Germinal center (tissue), 1 donor: ENCODE measurements at places on chromosomes 2 and 18.

- no peak for DNase-seq
These were observed 35.9 kb downstream of the EPC2 start for GRCh38 chr2:148680462-148680861.

GRCh38 chr2:130824492-130825061 lies 12.1 kb upstream of the ARHGEF4 start:
- peak; percentile 44 for DNase-seq

DNA sequence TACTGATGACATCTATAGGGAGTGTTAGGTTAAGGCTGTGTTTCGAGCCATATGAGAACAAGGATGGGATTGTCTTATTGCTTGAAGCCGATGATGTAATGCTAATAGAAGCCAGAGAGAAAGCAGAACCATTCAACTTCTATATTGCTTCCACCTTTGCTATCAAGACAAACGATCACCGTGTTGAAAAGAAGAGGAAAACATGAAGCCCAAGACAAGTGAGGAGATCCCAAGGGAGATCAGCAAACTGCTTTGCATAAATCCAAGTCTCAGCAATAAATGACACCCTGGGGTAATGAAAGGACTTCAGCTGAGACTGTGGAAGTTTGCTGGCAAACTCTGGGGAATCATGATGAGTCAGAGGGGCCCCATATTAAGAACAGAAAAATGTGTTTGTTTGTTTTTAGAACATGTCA lies 206.2 kb downstream of the NCKAP5 start:
- no peak for DNase-seq

DNA sequence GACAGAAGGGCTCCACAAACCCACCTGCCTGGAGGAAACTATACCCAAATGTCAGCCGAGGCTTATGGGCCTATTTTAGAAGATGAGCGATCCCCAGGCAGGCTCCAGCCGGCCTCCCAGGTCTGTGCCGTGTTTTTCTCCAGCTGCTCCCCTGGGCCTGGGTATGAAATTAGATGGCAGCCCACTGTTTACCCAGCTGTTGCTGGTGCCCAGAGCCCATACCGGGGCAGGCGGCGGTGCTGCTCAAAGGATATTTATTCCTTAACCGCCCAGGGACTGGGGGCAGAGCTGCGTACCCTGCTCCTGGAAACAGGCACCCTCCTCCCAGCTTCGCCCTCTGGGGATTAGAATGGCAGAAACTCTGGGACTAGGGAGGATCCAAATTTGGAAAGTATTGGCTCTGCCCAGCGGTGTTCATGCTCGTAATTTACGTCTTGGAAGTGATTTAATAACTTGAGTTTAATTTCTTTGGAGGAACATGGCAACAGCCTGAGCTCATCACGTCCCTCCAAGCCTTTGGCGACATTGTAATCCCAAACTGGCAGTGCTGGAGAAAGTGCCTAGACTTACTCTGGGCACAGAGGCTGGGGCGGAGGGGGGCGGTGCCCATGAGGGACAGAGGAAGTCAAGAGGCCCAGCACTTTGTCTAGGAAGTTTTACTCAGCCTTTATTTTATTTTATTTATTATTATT lies 199.2 kb downstream of the KLHL29 start:
- DNase-seq: no peak

- DNase-seq: no peak
These were observed 14.4 kb upstream of the BZW1 start for GRCh38 chr2:200797242-200797770.

DNA sequence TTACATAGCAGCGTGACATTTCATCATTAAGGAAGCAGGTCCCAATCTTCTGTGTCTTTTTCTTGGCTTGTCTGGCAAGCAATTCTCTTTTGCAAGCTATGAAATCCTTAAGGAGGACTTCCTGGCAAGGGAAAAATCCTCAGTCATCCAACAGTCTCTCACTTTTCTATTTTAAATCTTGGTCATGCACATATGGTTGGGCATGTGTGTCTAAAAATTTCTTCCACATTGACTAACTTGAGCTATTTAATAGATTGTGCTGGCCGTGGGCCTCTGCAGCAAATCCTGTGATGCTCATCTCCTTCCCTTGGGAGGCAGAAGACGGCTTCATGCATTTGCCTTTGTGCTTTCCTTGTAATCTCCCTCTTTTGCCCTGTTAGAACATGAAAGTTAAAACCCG lies 634.3 kb upstream of the FANCL start:
- DNase-seq: no peak

- DNase-seq: no peak
These were observed 10.5 kb downstream of the AGXT start for GRCh38 chr2:240879105-240879504.

- no peak for DNase-seq
These were observed 83.6 kb upstream of the BCL2L11 start for GRCh38 chr2:111037128-111037527.

DNA sequence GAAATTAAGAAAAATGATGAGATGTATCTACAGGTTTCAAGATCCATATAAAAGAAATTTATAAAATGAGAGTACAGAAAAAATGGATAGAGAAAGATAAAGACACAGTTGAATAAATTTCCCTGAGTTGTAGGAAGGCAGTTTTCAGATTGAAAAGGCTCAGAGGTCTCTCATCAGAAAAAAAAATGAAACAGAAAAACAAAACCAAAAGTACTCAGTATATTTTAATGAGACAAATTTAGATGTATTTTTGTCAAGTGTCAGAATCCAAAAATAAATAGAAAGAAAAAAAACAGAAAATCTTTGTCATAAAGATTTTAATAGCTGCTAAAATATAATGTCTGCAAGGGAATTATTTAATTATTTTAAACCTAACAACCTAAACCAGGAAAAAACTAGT lies 520.5 kb downstream of the KCNJ3 start:
- no peak for DNase-seq

GRCh38 chr2:175807031-175807873 lies 194.8 kb downstream of the LNPK start:
- no peak for DNase-seq

GRCh38 chr2:7719876-7720275 lies 802.7 kb downstream of the RNF144A start:
- DNase-seq: no peak

DNA sequence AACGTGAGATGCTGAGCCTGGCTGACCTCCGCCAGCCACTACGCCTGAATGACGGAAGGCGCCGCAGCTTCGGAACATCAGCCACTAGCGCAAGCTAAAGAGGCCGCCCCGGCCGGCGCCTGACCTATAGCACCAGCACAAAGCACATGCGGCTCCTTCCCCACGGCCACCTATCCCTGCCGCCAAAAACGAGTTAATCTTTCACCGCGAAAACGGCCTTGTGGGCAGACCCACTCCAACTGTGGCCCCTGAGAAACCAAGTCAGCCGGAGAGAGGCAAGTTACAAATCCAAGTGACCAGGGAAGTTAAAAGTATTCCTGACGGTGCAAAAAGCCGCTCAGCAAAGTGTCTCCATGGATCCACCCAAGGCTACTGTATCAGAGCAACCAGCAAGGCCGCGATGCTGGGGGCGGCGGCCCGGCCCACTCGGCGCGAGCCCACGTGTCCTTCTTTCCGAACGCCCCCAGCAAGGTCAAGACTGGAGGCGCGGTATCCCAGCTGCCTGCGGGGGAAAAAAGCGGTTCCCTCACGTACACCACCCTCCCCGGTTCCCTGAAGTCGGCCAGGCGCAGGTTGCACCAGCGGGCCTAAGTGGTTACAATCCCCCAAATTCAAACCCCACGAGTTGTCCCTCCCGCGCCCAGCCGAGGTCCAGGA lies 575 bp downstream of the HSPD1 start:
- peak; percentile 62 for DNase-seq

GRCh38 chr2:88615822-88616221 lies 11.4 kb downstream of the EIF2AK3 start:
- DNase-seq: peak; percentile 13

DNA sequence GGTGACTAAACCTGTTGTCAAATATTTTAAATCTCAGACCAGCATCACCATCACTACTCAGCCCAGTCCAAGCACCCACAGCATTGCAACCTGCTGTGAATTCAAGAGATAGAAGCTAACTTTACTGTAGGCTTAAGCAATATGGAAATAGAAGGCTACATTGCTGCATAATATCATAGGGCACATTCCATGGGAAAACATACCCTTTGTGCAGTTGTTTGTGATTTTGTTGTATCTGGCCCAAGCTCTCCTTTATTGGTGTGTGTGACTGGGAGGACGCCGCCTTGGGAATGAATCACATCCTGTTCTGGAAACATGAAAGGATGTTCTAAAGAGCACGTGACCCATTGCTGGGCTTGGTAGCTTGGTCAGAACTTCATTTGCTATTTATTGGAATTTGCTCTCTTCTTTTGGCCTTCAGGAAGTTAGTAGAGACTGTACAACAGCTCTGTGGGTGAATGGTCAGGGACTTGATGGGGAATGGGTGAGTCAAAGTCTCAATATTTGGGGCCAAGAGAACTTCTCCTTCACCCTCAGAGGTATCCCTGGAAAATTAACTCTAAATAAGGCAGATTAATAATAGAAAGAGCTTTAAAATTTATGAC lies 106.8 kb upstream of the SERPINE2 start:
- DNase-seq: no peak

- DNase-seq: peak; percentile 22
These were observed 119.4 kb downstream of the CYRIA start for GRCh38 chr2:16546128-16546754.

DNA sequence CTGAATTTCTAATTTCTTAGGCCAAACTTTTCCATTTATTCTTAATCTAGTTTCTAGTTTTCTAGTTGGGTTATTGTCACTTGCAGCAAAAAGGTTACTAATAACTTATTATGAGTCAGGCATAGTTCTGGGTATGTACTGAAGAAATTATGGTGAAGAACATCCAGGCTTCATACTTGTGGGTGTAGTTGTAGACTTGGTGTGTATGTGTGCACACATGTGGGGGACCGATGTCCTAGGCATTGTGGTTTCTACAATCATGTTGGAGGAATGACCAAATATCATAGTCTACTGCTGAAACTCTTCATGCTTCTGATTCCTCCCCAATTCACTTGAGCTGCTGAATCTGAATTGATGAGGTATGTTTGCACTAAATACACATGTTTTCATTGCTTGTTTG lies 141.2 kb downstream of the PMAIP1 start:
- no peak for DNase-seq

GRCh38 chr2:105880637-105881036 lies 135.9 kb downstream of the NCK2 start:
- DNase-seq: no peak

GRCh38 chr2:187577310-187577709 lies 23.1 kb upstream of the TFPI start:
- DNase-seq: no peak

- no peak for DNase-seq
These were observed 20.7 kb upstream of the ZNF407 start for GRCh38 chr18:74577019-74577418.

GRCh38 chr2:95350368-95350767 lies 52.1 kb upstream of the FAHD2A start:
- no peak for DNase-seq

- no peak for DNase-seq
These were observed 198.3 kb upstream of the NABP1 start for GRCh38 chr2:191479680-191480023.

DNA sequence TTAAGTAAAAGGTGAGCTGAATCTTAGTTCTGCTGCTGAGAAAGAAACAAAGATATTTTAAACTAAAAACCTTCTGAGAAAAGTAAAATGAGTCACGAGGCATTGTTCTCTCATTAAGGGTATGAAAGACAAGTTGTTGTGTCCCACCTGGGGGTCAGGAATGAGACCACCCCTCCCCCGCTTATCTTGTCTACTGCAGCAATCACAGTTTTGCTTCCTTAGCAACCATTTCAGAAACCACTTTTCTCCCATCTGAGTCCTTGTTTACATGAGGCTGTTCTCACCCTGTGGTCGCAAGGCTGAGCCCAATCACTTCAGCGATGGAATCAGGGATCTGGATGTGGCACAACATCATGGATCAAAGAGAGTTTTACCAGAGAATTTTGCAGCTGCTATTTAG lies 377.6 kb upstream of the NETO1 start:
- DNase-seq: no peak

DNA sequence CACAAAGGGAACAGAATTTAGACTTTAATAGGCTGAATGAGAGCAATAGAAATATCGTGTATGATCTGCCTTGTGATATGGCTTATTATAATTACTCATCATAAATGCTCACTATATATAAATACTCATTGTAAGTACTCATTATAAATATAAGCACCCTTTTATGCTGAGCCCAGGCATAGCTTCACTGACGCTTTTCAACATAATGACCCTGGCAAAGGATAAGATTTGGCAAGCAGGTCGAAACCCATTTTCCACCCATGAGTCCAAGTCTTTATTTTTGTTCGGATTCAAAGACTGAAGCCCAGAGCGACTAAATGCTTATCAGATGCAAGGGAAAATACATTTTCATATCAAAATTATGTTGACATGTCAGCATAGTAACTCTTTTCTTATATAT lies 500.4 kb downstream of the SLC4A3 start:
- DNase-seq: no peak

GRCh38 chr2:149808556-149808955 lies 221.0 kb upstream of the MMADHC start:
- DNase-seq: no peak

GRCh38 chr2:60285626-60286316 lies 267.7 kb downstream of the BCL11A start:
- DNase-seq: no peak

- DNase-seq: no peak
These were observed 184.6 kb downstream of the ST6GAL2 start for GRCh38 chr2:106701203-106702022.

DNA sequence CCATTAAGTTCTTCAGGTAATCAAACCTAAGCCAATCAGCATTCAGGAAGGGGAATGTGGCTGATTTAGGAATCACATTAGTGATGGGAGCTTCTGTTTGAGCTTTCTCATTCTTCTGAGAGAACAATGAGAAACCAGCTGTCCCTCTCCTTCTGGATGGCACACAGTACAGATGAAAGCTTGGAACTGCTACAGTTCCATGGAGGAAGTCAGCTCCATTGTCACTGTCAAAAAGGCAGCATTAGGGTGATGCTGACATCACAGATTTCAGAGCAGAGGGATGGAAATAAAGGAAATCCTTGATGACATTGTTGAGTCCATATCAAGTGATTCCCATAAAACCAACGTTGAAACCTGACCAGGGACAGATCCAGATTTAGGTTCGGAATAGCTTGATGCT lies 36.1 kb upstream of the ACYP2 start:
- DNase-seq: no peak

GRCh38 chr2:44135771-44136170 lies 32.9 kb upstream of the PPM1B start:
- DNase-seq: no peak

- no peak for DNase-seq
These were observed 25.2 kb downstream of the PTRHD1 start for GRCh38 chr2:24768013-24768412.

- DNase-seq: no peak
These were observed 6.3 kb downstream of the B3GNT2 start for GRCh38 chr2:62202019-62202722.

DNA sequence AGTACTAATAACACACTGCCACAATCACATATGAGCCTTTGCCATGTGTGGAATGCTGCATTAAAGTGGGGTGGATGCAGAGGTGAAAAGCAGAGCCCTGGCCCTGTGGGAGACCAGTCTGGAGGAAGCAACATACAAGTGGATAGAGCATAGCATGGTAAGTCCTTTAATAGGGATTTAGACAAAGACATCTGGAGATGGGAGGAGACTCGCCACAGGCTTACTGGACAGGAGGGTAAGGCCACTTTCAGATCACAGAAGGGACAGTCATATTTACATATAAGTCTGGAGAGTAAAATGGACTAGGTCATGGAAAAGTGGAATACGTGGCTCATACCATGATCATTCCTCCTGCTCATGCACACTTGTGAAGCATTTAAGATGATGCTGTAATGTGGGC lies 84.3 kb downstream of the PPP1R1C start:
- DNase-seq: no peak
